ENCODE measurements at places on chromosomes 13 and 19.

- DNase-seq, result no peak
These were observed 620.6 kb downstream of the GPC6 start for GRCh38 chr13:93847162-93847561.

DNA sequence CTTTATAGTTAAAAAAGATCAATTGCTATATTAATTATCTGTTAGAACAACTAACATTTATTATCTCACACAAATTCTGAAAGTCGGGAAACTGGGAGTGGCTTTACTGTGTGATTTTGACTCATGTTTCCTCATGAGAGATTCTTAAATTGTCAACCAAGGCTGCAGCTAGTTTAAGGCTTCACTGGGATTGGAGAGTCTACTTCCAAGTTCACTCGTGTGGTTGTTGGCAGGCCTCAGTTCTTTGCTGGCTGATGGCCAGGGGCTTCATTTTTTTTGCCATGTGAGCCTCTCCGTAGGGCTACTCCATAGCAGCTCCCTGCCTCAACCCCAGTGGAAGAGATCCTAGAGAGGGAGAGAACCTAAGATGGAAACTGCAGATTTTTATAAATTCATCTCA lies 24.5 kb upstream of the LPAR6 start:
- DNase-seq, result no peak

DNA sequence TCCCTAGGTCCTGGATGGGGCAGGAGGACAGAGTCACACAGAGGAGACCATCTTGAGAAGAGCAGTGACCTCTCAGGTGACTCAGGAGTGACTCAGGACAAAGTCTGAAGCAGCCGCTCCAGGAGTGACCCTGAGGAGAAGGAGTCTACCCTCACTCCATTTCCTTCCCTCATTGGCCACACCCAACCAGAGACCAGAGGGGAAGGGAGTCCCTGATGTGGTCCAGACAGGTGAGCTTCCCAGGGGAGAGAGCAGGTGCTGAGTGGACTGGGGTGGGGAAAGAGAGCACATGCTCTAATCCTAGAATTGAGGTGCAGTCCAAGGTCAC lies 75.5 kb upstream of the MEDAG start:
- DNase-seq, result no peak

DNA sequence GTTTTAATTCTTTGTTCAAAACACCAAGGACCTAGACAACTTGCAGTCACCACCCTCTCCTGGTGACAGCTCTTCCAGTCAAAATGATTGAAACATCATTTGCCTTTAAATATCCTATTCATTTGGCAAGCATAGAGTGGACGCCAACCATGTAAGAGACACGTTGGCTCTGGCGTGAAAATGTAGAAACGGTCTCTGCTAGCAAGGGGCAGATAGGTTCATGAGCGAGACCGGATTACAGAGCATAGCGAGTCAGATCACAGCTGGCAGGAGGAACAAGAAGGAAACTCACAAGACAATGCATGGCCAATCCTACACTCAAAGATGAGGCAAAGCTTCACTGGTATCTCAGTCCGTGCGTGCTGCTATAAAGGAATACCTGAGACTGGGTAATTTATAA lies 759.5 kb downstream of the UQCRFS1 start:
- DNase-seq, result no peak

DNA sequence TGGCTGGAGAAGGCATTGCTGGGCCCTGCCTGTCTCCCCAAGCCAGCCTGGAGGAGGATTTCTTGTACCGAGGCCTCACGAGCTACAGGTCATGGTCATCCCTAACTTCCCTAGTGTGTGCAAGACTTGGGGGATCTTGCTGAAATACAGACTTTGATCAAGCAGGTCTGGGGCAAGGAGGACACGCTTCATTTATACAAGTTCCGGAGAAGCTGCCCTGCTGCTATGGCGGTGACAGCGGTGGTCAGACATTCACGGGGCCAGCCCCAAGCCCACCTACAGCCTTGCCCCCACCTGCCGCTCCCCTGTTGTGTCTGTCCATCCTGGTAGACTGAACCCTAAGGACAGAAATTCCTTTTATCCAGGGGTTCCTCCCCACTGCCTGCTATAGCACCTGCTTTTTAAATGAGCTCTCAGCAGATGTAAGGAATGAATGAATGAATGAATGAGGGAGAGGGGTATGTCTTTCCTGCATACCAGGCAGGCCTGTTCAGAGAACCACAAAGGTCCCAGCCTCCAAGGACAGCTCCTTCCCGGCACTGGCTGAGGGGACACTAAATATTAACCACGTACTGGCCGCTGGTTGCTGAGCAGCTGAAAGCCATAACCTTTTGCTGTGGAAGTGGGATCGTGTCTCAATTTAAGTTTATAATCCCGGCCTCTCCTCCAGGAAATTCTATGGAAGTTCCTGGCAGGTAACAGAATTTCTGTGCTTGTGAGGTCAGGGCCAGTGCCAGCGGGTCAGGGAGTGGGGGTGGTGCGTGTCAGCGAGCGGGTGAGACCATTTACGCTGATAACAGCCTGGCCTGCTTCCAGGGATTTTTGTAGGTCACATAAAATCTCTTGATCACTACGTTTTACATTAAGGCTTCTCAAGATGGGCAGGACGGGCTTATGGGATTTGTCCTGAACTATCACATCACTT lies 27.1 kb downstream of the TSSK6 start:
- DNase-seq, result no peak

DNA sequence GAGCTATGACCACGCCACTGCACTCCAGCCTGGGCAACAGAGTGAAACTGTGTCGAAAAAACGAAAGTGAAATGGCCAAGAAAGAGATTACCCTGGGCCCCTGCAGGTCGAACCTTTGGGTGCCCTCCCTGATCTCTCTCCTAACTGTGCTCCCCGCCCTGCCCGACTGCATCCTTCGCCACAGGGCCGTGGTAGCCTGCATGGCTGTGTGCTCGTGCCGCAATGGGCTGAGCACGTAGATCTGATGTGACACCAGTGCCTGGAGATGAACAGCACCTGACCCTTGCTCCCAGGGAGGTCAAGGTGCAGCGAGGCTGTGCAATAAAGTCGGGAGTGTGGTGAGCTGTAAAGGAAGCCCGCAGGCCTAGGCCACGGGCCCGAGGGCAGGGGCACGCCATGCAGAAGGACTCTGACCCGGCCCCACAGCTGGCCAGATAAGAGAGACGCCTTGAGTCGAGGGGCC lies 60.2 kb downstream of the PEX11G start:
- DNase-seq, result no peak

DNA sequence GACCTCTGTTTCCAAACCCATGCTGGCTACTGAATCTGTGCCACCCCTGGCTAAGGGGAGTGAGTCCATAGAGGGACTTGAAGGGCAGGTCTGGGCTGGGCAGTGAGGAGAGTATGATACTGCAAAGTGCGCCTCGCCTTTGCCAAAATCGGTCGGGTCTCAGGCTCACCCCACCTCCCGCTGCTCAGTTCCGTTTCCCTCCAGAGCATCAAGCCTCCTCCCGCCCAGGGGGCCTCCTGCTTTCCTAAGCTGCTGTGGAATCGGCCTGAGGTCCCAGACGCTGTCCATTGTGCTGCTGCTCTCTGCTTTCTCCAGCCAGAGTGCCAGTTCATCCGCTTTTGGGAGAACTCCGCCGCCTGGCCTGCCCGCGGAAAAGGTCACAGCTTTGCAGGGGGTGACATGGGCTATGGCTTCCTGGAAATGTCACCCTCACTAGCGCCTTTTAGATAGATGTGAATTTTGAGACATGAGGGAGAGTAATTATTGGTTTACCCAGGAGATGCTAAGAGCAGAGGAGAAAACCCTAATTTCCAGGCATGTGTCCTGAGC lies 1418.4 kb downstream of the UQCRFS1 start:
- no peak for DNase-seq

DNA sequence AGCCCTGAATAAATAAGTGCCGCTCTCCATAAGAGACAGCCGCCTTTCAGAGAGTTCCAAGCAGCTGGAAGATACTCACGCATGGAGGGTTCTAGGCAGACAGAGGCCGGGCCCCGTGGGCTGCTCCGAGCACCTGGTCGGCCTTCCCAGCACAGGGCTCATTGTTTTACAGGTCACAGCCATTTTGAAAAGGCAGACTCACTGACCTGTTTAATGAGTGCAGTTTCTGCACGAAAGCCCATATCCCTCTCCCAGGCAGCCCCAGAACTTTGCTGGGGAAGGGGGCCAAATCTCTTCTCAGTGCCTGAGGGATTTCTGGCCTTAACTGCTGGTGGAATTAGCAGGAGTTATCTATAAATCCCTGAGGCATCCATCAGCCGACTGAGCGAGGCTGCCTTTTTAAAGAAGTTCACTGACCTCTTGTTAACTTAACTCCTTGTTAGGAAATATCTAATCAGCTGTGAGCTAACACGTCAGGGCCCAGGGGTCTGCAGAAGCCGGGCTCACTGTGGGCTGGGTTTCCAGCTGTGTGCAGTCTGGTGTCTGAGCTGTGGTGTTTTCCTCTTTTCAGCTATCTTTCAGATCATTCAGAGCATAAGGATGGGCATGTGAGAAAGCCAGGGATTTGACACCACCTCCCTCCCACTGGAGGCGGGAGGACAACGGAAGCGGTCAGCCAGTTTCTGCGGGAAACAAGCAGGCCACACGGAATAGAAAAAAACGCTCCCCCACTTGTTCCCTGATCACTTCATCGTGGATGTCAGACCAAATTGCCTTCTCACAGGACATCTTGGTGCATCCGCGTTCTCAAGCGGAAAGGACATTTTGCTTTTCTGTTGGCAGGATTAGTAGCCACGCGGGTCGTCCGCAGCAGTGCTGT lies 23.3 kb downstream of the SERP2 start:
- no peak for DNase-seq

DNA sequence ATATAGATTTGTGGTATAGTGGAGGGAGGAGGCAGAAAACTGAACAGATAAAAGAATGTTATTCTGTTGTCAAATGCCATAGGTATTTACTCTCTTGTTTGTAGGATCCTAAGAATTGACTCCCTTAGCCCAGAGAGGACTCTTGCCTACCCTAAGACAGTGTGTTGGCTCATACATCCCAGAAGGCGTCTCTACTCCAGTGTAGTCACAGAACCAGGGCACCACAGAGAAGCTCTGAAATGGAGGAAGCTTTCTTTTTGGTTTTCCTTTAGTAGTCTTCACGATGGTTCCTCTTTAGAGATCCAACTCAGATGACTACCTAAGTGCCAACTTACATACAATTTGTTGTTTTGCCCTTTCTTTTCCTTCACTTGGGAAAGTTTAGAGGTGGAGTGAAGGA lies 14.0 kb downstream of the GPR183 start:
- no peak for DNase-seq

GRCh38 chr13:103640606-103641005 lies 574.4 kb upstream of the SLC10A2 start:
- no peak for DNase-seq

DNA sequence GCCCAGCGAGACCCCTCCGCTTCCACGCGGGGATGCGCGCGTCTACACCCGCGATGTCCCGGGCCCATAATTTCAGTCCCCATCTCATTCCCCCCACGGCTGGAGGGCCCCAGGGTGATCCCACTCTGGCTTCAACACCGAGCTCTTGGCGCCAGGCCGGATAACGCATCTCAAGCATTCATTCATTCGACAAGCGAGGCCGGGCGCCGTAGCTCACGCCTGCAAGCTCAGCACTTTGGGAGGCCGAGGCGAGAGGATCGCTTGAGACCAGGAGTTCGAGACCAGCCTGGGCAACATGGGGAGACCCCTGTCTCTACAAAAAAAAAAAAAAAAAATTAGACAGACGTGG lies 5.9 kb downstream of the ANGPTL6 start:
- no peak for DNase-seq

DNA sequence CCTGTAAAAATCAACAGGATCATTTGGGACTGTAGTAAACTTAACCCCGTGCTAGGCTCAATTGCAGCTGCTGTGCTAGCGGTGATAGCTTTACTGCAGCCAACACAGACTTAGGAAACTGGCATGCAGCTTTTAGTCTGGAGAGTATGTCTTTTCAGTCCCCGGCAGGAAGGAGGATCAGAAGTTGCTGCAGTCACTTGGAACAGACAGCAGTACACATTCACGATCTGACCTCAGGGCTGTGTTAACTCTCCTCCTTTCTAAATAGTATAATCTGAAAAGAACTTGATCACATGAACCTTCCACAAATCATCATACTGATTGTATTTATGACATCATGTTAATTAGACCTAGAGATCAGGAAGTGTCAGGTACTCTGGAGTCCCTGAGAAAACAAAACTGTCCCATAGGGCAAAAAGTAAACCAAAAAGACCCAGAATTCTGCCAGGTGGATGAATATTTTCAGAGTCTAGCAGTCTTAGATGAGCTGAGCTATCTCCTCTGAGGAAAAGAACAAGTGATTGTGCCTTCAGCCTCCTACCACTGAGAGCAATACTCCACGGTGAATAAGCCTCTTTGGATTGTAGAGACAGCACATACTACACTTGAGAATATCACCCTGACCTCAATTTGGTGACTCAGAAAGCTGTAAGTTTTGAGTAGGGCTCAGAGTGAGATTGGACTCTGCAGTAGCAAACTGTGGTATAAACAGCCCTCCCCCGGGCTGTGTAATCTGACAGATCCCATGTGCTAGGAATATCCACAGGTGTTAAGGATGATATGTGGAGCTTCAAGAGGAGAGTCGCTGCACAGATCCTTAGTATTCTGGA lies 181.0 kb upstream of the GPR12 start:
- no peak for DNase-seq

DNA sequence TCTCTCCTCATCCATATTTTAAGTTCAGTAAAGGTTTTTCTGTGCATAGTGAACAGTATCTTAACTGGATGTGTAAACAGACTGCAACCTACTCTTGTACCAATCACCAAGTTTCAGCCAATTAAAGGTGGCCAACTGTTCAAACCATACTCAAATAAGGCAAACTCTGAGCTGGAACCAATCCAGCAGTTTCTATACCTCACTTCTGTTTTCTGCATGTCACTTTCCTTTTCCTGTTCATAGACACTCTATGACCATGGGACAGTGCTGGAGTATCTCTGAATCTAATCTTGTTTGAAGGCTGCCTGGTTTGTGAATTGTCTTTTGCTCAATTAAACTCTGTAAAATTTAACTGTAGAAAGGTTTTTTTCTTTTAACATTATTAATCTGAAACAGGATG lies 470.3 kb upstream of the SLITRK6 start:
- DNase-seq, result no peak

GRCh38 chr13:49097374-49097773 lies 121.7 kb downstream of the FNDC3A start:
- no peak for DNase-seq

DNA sequence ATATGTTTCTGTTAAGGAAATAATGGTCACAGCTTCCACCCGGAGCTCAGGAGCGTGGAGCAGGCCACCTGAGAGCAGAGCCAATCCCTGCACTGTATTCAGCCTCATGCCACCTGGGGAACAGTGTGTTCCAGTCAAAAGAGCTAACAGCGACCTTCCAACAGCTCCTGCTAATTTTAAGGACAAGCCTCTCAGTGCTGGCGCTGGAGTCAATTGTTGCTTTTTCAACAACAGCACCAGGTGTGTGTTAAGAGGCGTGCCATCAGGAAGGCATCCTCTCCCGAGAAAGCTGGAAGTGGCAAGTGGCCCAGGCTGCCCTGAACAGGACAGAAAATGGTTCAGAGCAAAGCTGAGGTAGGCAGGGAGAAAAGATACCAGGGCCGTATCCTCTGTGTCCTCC lies 102.0 kb downstream of the CACNA1A start:
- no peak for DNase-seq

DNA sequence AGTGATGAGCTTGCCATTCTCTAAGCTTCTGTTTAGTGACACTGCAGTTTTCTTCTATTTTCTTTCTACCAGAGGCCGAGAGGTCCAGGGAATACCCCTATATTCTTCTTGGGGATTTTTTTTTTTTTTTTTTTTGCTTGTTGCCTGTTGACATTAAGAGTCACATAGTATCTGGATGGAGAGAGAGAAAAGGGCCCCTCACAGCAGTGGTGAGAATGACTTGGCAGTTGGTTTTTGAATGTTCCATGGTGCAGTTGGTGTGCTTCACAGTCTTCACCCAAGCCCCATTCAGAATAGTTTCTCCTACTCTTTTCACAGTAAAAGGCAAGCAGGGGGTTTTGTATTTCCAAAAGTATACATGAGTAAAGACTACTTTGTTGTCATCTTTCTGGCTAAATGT lies 577.9 kb downstream of the LMO7 start:
- DNase-seq, result no peak

All from GOT3 (cell line).